Mucosa of descending colon (tissue), 3 donors: ENCODE measurements at places on chromosomes 6 and 20. TPM values are rescaled to one million over a fixed set of nuclear protein-coding genes. Genes with fewer than 3 reads are reported as not detected.

ORC3 gene
- 17.3 TPM for total RNA-seq

FILIP1 gene
- 49.8 TPM for total RNA-seq

DEFB127 gene
- not detected for total RNA-seq

VARS1 gene
- total RNA-seq, result 45.0 TPM
